ENCODE measurements at places on chromosomes 3 and 15. TPM values are rescaled to one million over a fixed set of nuclear protein-coding genes. Genes with fewer than 3 reads are reported as not detected.

Gene TAGLN3
- not detected for total RNA-seq

Gene GOLGA8J
- 0.52 TPM for total RNA-seq

Gene C2CD4B
- not detected for total RNA-seq

Gene OR5H14
- not detected for total RNA-seq

Gene C3orf22
- total RNA-seq = not detected

Gene ADAMTS7
- total RNA-seq = 5.1 TPM

Gene DUOXA1
- under 0.01 TPM for total RNA-seq

Gene DLL4
- 0.11 TPM for total RNA-seq

Gene ACTRT3
- 5.0 TPM for total RNA-seq

Gene CPN2
- not detected for total RNA-seq

Gene SI
- total RNA-seq = not detected

Gene ARRDC4
- total RNA-seq = 15.1 TPM

All from articular chondrocyte of knee joint (primary cell).